ENCODE measurements at places on chromosomes 7 and 10.

DNA sequence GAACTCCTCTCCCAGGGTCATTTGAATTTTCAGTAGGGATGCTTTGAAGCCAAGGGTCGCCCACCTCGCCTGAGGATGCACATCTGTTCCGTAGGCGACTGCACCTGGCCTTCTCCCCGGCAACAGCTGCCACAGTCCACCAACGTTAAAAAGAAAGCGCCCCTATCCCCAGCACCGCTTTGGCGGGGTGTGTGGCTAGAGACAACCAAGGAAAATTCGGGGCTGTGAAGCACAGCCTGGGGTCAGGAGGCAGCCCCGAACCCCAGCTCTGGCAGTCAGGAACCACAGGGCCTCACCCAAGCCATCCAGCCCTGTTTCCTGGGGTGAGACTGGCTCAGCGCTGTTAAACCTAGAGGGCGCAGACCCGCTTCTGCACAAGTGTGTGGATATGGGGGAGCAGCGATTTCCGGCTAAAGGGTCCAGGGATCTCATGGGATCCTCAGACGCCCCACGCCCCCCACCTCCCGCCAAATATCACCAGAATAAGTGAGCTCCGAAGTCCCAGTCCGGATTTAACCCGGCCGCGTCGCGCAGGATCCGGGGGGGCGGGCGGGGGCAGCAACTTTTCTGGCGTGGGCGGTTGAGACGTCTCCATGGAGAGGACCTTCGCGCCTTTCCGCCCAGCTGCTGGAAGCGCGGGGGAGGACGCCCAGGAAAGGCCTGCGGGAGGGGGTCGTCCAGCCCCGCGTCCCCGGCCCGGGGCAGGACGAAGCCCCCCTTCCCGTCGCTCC, 822 bp downstream of the ZC3HAV1L start:
- DNase-seq, result no peak

DNA sequence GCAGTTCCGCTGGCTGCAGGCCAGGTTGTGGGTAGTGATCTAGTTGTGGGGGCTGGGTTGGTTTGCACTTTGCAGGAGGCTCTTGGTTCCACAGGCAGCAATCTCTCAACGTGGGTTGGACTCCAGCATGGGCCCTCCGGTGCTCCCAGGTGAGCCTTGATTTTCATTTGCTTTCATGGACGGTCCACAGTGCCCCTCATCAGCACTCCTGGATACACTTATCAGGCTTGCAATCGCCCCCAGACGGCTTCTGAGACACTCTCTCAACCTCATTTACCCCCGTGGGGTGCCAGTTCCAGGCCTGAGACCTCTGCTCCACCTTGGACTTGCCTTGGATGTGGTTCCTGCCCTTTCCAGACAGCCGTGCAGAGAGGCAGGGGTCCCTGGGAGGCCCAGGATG, 31.3 kb upstream of the ZNF273 start:
- no peak for DNase-seq

DNA sequence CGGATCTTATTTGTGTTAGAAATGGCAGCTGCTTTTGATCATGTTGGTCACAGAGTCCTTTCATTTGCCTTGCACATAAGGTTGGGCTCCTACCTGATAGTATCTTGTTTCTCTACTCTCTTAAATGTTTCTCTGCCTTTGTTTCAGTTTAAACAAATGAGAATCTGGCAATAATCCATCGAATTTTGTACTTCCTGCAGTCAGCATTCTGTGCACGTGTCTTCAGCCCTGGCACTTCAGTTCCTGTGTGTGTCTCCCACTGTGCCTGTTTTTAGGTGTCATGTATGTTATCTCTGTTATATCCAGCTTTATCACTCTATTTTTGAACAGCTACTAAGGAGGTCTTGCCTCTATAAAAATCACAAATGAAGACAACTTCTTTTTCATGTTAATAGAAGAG, 28.4 kb upstream of the PTER start:
- no peak for DNase-seq

GRCh38 chr10:126087796-126088505, 191.6 kb downstream of the FANK1 start:
- DNase-seq, result no peak

- no peak for DNase-seq
Measured at GRCh38 chr10:7928536-7928935, 110.2 kb downstream of the TAF3 start.

- no peak for DNase-seq
Measured at GRCh38 chr7:127850195-127850594, 181.0 kb downstream of the LRRC4 start.

- no peak for DNase-seq
Measured at GRCh38 chr7:155355745-155356144, 58.1 kb downstream of the INSIG1 start.

DNA sequence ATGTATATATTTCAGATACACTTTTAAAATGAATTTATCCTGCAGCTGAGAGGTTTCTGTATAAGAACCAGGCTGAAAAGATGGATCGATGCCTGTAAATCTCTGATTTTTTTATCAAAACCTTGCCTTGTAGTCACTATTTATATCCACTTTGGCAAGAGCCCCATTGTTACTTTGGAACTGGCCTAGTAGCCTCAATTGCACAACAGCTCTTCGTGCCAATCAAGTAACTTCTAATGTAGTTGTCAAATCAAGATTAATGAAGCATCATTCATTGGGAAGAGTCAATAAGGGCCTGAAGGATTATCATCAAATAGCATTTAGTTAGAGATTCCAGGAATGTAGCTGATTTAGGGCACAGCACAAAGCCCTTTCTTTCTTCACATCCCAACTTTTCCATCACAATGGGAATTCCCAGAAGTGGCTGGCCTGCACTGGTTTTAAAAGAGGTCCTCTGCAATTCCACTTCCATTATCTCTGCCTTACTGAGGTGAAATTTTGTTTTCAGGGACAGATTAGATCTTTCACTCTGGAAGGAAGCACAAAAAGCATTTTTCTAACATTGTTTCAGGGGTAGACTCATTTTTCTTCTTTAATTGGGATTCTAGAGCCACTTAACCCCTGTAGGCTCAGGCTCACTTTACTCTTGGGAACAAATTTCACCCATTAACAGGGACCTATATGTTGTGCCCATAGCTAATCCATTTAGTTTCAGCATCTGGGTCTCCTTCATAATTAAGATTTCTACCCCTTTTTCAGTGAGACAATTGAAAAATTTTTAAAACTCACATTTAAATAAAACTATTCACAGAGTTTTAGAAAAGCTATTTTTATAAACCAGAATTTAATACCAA, 97.8 kb downstream of the CALCR start:
- DNase-seq, result no peak

GRCh38 chr7:8408871-8409270, 24.5 kb upstream of the NXPH1 start:
- no peak for DNase-seq

DNA sequence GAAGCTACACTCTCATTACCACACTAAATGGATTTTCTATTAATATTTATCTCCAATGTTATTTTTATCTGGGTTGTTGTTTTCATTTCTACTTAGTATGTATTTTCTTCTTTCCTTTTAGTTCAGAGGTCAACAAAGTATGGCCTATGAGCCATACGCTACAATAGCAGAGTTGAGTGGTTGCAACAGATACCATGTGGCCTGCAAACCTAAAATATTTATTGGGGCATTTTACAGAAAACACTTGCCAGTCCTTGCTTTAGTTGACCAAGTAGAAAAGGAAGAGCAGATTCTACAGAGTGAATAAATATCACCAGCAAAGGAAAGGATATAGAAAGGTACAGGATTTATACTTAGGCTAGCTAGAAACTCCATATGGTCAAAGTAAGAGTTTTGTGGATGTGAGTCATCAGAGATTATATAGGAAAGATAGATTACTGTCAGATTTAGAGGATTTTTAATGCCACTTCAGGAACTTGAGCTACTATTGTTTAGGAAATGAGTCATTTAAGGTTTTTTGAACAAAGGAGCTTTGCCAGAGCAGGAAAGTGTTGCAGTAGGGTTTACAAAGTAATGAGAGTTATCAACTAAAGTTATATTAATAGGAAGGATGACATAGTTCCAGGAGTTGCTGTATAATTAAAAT, 323.3 kb upstream of the KAT6B start:
- no peak for DNase-seq

GRCh38 chr10:33382921-33383713, 48.6 kb upstream of the NRP1 start:
- no peak for DNase-seq

GRCh38 chr10:24408365-24408764, 199.4 kb downstream of the KIAA1217 start:
- no peak for DNase-seq

- no peak for DNase-seq
Measured at GRCh38 chr7:50362142-50362541, 57.6 kb downstream of the IKZF1 start.

GRCh38 chr7:86958380-86958779, 101.1 kb downstream of the ELAPOR2 start:
- DNase-seq, result no peak

DNA sequence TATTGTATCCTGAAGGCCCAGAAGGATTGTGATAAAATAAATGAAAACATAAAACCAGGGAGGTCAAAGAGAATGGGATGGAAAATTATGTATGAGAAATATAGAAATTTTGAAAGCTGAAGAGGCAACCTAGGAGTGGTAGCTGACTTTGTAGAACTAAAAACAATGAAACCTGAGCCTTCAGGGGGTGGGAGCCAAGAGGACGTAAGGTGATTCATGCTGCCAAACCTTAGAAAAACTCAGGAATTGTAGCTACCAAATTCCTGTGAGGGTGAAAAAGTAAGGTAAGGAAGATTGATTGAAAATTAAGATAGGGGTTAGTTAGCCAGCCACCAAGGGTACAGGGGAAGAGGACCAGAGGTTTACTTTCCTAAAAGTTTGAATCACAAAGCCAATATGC, 213.2 kb downstream of the KCND2 start:
- DNase-seq, result no peak

- peak; percentile 43 for DNase-seq
Measured at GRCh38 chr10:14601872-14602725, 172.6 kb downstream of the FAM107B start.

DNA sequence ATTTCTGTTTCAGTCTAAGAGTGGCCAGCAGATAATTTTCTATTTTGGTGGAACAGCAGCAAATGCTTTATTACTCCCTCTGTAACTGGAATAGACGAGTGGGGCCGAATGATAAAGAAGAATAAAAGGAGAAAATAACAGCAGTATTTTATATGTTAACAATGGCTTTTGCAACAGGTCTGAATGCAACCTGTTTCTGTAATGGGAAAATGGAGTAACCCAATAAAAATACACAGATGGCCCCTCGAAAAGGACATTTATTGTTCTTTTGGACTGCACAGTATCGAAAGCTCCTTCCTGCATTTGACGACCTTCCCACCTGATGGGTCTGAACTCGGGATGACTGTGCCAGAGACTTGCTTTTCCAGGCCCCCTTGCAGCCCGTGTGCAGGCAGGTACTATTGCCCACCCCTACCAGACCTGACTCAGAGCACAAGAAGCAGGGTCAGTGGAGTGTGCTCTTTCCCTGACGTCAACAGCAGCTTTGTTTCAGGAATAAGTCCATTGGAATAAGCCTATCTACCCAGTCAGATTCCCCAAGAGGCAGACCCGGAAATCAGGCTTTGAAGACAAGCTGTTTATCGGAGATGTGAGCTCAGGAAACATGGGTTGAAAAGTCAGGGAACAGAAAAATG, 306.5 kb upstream of the NEBL start:
- no peak for DNase-seq

DNA sequence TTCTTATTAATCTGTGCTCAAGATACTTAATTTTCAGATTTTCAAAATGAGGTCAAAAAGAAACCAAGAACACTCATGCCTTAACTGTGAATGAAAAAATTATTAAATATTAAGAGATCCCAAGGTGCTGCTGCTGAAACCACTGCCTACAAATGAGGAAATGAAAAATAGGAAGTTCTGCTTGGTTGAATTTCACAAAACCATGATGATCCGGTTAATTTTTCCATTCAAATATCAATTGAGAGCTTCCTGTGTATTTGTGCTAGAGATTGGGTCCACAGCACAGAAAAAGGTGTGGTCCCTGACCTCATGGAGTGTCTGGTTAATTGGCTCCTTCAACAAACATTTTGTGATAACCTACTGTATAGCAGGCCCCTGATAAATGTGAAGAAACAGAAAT, 132.7 kb upstream of the YAE1 start:
- no peak for DNase-seq

DNA sequence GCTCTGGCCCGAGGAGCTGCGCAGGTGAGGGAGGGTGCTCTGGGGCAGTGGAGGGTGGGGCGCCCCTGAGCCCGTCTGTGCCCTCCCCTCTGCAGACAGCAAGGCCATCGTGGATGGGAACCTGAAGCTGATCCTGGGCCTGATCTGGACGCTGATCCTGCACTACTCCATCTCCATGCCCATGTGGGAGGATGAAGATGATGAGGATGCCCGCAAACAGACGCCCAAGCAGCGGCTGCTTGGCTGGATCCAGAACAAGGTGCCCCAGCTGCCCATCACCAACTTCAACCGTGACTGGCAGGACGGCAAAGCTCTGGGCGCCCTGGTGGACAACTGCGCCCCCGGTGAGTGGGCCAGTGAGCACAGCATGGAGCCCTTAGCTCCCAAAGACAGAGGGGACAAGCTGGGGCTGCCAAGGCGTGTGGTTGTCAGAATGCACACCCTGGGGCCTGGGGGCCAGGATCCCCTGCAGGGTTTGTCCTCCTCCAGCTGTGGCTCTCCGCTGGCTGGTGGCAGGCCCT, 5.1 kb downstream of the FLNC start:
- DNase-seq, result no peak

Data from activated CD4-positive, alpha-beta T cell treated with anti-CD3 and anti-CD28 coated beads for 1 hour (primary cell).